Calu3 (cell line): ENCODE measurements at places on chromosomes 12 and 14. TPM values are rescaled to one million over a fixed set of nuclear protein-coding genes. Genes with fewer than 3 reads are reported as not detected.

The TPH2 gene
- 0.38 and 0.54 TPM in 2 replicates for total RNA-seq

The GLT1D1 gene
- total RNA-seq: not detected in 2 replicates

The ARHGDIB gene
- 23.5 and 23.6 TPM in 2 replicates for total RNA-seq

The OR4E2 gene
- total RNA-seq: not detected in 2 replicates

- DNase-seq: no peak
Observed at GRCh38 chr12:113740699-113741098, 225.4 kb downstream of the RBM19 start.

GRCh38 chr14:102659797-102660196 is 67.3 kb downstream of the RCOR1 start:
- DNase-seq: no peak
